ENCODE measurements at places on chromosomes 4 and X.

- no peak for DNase-seq
Measured at GRCh38 chr4:126778348-126778747, 854.4 kb upstream of the INTU start.

GRCh38 chr4:152039023-152039481, 278.2 kb upstream of the GATB start:
- DNase-seq: no peak

DNA sequence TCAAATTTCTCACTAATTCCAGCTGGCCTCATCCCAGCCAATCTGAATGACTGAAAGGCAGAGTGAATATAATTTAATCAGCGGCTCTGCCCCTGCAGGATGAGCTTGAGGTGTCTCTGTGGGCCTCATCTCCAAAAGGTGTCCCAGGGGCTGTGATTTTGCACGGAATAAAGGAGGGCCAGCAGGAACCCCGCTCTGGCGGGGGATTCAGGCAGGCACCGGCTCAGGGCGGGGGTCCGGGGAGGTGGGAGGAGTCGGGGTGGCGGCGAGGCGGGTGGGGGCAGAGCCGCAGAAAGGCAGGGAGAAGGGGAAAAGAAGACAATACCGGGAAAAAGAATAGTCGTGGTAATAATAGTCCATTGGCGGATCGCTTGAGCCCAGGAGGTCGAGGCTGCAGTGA, 16.0 kb upstream of the ERCC6L start:
- DNase-seq: no peak

DNA sequence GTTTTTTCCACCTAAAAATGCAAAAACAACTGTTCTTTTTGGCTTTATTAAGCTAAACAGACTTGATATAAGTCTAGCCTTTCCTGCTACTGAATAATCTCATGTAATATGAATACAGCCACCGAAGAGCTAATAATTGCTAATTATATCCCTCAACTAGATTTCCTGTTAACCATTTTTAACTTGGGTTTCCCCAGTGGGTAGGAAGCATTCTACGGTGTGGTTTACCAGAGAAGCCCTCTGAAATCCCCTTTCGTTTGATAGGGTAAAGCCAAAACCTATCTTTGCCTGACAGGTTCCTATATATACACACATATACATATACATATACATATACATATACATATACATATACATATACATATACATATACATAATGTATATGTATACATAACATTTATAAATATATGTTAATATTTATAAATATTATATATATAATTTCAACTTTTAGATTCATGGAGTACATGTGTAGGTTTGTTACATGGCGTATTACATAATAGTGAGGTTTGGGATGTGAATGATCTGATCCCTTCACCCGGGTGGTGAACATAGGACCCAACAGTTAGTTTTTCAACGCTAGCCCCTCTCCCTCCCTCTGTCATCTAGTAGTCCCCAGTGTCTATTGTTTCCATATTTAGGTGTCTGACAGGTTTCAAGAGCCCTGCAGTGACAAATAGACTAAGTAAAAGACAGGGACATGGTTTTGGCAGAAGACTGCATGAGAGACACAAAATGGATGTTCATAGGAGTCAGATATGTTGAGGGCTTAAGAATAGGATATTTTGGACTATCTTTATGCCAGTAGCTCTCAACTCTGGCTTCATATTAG, 62.4 kb downstream of the ATXN3L start:
- DNase-seq: no peak

DNA sequence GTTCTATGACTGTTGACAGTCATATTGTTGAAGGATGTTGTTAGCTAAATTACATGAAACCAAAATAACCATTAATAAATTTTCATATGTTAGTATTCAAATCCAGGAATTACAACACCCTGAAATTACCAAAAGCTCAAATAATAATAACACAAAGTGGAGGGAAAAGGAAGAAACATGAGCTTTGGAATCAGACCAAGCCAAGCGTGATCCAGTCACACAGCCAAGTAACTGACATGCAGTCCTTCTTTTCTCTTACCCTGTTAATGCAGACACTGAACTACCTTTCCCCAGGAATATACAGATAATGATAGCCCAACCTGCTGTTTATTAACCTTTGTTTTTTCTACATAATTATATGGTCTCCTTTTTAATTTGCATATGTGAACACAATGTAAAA, 130.2 kb downstream of the HS3ST1 start:
- no peak for DNase-seq

- no peak for DNase-seq
Measured at GRCh38 chr4:152983774-152984411, 47.8 kb downstream of the FHDC1 start.

DNA sequence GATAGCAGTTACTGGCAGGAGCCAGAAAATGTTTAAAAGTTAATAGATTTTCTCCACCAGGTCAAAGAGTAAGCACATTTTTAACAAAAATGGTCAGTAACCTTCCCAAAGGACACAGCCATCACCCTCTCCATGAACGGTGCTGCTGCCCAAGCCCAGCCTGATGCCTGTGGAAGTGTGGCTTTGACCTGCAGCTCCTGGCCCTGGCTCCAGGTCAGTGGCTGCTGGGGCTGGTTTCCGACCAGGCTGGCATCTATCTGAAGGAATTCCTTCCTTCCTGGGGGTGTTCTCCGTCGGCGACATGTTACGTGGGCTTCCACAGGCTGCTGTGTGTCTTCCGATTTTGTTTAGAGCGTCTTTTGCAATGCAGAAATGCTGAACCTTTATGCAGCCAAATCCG, 61.7 kb downstream of the ACOX3 start:
- no peak for DNase-seq

DNA sequence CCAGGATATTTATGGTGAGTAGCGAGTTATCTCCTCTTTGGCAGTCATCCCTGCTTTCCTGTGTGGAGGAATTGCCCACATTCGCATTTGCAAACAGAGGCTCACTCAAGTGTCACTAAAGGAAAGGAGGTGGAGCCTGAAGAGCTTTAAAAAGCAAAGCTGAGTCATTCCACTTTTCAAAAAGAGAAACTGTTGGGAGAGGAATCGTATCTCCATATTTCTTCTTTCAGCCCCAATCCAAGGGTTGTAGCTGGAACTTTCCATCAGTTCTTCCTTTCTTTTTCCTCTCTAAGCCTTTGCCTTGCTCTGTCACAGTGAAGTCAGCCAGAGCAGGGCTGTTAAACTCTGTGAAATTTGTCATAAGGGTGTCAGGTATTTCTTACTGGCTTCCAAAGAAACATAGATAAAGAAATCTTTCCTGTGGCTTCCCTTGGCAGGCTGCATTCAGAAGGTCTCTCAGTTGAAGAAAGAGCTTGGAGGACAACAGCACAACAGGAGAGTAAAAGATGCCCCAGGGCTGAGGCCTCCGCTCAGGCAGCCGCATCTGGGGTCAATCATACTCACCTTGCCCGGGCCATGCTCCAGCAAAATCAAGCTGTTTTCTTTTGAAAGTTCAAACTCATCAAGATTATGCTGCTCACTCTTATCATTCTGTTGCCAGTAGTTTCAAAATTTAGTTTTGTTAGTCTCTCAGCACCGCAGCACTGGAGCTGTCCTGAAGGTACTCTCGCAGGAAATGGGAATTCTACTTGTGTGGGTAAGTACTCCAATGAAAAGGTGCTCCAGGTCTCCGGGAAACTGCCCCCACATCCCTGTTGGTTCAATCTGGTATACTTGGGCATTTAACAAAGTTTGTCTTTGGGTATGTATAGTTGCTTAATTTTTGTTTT, at the start of gene EGF:
EGF (plus strand) TSS at position 178 of the 890 bp plus-strand sequence; CDS start at position 631, 453 bp downstream.
- no peak for DNase-seq

DNA sequence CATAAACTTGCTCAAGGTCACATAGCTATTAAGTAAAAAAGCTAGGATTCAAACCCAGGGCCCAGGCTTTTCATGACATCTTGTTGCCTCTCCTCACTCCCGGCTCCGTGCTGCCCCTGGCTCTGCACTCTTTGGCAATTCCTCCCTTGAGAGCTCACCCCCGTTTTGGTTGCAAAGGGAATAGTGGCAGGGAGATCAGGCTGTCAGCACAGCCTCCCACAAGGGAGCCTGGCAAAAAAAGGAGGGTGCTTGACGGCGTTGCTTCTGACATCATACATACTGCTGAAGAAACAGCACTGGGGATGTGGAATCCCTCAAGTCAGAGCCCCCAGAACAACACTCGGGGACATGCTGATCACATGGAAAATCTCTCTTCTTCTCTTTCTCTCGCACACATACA, 20.5 kb downstream of the IQSEC2 start:
- DNase-seq: no peak

GRCh38 chrX:149199734-149200133, 305.4 kb downstream of the IDS start:
- no peak for DNase-seq

DNA sequence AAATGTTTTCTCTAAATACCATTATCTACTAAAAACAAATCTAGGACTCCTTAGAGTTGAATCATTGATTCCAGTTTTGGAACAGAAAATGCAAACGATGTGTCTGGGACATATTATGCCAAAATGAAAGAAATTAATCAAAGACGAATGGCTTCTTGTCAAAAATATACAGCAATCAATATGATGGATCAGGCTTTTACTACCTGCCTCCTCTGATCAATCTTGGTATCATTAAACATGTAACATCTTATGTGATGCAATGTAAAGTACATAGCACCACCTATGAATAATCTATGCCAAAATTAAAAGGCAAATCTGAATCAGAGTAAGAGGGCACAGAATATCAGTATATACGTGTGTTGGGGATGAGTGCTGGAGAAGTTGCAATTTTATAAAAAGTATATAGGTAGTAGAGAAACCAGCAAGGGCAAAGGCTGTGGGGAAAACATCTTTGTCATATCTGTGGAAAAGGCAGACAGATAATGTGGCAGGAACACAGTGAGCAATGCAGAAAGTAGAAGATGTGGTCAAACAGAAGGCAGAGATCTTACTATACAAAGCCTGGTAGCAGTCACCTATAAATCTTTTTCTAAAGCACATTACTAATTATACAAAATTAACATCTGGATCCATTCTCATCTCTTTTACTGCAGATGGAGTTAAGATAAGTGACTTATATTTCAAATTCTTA, 152.7 kb downstream of the ANTXR2 start:
- DNase-seq: no peak

- DNase-seq: no peak
Measured at GRCh38 chrX:154039577-154039976, 19.9 kb upstream of the IRAK1 start.

GRCh38 chr4:7831330-7831729, 108.3 kb downstream of the AFAP1 start:
- DNase-seq: no peak

DNA sequence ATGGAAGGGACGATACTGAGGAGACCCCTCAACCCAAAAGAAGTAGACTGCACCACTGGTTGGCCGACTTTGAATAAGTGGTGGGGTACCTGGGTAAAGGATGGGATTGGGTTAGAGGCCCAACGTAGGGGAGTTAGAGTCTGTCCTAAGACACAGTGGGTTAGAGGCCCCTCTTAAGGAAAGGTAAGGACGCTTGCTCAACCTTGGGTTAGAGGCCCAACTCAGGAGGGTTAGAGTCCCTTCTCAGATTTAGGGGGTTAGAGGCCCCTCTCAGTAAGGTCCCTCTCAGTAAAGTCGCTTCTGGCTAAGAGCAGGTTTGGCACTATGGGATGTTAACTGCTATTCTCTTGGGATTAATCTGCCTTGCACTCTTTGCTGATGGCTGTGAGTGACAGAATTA, 81.3 kb downstream of the ACOX3 start:
- no peak for DNase-seq

- no peak for DNase-seq
Measured at GRCh38 chrX:338281-338835, 19.8 kb upstream of the GTPBP6 start.

- no peak for DNase-seq
Measured at GRCh38 chr4:101183221-101183620, 164.1 kb downstream of the PPP3CA start.

- no peak for DNase-seq
Measured at GRCh38 chr4:148055844-148056243, 324.0 kb downstream of the ARHGAP10 start.

- no peak for DNase-seq
Measured at GRCh38 chr4:148954011-148954749, 512.0 kb upstream of the NR3C2 start.

GRCh38 chr4:158823461-158823873, 54.6 kb downstream of the FNIP2 start:
- DNase-seq: no peak

DNA sequence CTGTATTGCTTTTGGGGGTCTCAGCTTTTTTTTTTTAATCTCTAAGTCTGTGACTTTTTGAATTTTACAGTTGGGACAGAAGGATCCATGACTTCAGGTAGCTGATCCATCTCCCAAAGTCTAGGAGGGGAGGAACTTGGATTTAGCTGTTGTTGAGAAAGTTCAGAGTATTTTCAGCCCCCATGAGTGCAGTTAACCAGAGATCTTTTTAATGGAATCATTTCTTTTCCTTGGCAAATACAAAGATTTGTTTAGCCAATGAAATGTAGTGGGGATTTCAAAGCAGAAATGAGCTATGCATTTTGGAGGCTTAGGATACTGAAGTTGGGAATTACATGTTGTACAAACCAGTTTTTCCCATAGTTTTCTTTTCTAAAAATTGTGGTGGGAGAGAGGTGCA, 18.1 kb downstream of the FNIP2 start:
- no peak for DNase-seq

GRCh38 chr4:7375427-7375826, 59.3 kb downstream of the PSAPL1 start:
- DNase-seq: no peak

DNA sequence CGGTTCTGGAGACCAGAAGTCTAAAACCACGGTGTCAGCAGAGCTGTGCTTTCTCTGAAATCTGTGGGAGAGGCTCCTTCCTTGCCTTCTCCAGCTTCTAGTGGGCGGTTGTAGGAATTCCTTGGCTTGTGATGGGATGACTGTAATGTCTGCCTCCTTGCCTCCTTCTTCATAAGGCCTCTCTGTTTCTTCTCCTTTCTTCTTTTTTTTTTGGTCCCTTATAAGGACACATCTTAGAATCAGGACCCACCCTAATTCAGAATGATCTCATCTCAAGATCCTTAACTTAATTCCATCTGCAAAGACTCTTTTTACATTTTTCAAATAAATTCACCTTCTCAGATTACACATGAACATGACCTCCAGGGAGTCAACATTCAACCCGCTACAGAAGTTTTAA, 186.9 kb downstream of the STK32B start:
- no peak for DNase-seq

GRCh38 chr4:40875507-40876150, 125.9 kb downstream of the NSUN7 start:
- DNase-seq: no peak

- DNase-seq: no peak
Measured at GRCh38 chrX:115344885-115345614, 55.5 kb downstream of the LUZP4 start.

Measured in GF-D8 (cell line).